AG04450 (cell line): ENCODE measurements at places on chromosomes 5 and 9.

DNA sequence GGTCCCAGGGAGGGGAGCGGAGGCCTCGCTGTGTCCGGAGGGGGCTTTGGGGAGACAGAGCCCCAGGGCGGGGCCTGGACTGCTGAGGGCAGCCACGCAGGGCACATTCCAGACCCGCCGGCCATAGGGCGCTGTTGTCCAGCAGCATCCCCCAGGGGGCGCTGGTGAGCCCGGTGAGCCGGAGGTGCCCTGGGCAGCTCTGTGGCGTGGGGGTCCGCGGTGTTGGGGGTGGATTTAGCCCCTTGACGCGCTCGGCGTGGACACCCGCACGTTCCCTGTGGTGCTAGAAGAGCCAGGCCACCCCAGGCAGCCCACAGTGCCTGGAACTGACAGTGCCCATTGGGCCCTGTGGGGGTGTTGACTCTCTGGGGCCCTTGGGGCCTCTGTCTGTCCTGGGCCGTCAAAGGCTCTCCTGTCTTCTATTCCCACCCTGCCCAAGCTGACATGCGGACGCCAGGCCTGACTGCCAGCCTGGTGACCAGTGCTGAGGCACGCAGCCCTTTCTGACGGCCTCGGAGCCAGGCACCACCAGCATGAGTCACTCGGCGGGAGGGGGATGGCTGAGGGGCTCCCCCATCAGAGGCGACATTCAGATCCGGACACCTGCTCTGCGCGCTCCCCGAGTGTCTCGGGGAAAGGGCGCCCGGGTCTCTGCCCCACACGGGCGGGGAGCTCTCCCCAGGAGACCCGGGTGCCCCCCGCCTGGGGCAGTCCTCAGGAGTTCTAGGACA lies 23.9 kb downstream of the TPPP start:
- DNase-seq: no peak

DNA sequence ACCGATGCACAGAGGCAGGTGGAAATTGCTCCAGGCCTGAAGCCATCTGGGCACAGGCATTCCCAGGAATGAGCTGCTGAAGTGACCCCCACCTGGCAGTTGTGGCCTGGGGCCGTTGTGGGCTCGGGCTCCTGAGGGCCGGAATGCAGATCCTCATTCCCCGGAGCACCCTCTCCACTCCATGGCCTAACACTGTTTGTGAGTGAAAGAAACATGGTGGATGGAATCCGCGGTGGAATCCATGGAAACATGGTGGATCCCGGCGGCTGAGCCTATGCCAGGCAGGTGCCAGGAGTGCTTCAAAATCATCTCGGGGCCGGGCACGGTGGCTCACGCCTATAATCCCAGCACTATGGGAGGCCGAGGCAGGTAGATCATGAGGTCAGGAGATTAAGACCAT lies 3.6 kb upstream of the SARDH start:
- no peak for DNase-seq

GRCh38 chr5:96781031-96781971 lies 26.4 kb downstream of the ERAP1 start:
- DNase-seq: no peak

- DNase-seq: no peak
These were observed 5.4 kb upstream of the NRARP start for GRCh38 chr9:137307255-137308056.

- DNase-seq: no peak
These were observed 40.5 kb upstream of the RPL26L1 start for GRCh38 chr5:172918421-172919371.

DNA sequence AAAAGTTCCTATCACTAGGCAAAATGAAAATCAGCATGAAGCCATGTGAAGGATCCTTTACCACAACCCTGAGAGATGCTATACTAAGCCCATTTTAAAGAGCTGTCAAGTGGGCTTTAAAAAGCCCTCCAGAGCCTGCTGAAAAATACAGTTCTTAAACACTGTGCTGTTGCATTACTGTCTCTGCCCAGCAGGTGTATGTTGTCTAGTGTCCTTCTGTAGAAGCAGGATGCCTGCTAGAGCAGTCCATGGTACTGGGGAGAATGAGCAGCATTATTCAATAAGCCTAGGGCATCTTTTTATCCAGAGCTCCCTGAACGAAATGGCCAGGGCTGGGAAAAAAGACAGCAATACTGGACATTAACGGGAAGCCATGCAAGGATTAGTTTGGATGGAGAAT lies 126.2 kb upstream of the PLCXD3 start:
- no peak for DNase-seq

DNA sequence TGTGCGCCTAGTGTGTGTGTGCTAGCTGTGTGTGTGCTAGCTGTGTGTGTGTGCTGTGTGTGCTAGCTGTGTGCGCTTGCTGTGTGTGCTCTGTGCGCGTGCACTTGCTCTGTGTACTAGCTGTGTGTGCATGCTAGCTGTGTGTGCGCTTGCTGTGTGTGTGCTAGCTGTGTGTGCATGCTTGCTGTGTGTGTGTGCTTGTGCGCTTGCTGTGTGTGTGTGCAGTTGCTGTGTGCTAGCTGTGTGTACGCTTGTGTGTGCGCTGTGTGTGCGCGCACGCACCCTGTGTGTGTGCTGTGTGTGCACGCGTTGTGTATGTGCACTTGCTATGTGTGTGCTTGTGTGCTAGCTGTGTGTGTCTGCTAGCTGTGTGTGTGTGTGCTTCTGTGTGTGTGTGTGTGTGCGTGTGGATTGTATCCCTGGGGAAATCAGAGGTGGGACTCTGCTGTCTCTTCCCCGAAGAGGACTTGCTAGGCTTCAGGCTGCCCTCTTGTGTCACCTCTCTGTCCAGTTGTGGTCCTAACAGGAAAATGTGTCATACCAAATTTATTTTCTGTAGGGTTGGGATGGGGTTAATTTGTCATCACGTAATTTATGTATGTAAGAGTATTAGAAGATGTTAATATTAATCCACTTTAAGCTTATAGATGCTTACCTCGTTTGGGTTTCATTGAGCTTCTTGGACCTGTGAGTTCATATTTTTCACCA lies 38.9 kb downstream of the TPPP start:
- DNase-seq: no peak

- no peak for DNase-seq
These were observed 23.5 kb downstream of the GRAMD2B start for GRCh38 chr5:126446498-126447224.

DNA sequence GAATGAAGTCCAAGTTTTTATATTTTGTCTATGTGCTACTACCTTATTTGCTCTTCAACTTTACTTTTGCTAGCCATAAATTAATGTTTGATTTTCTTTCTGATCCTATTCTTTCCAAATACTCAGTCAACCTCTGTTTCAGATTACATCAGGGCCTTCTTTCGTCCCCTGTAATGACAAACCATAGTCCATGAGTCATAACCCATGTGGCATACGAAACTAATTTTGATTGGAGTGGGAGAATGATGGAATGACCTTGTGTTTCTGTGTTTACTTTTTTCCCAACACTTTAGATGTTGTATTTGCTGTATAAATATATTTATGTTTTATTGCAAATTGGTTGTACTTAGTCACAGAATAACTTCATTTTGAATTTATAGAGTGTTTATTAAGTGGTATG lies 1043.1 kb downstream of the DTWD2 start:
- no peak for DNase-seq

DNA sequence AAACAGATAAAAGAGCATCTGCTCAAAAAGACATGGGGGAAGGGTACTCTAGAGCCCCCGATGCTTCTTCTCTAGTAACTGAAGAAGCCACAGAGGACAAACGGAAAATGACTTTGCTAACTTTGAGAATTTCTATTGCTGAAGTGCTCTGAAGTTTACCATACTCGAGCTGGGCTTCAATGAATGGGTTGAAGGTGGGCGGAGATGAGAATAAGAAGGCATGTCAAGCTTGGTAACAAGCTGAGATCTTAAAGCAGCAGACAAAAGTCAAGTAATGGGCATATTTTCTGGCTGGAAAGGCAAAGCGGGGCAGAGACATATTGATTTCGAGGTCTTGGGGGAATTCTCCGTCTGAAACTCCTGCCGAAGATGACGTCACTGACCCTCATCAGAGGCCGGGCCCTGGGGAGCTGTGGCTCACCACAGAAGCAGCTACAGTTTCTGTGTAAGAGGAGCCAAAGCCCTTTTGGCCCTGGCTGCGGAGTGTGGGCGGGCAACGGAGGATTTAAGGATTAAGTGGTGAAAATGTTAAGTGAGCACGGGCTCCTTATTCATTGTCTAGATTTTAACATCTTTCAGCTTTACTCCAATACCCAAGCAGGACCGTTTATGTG lies 115.8 kb upstream of the SLIT3 start:
- DNase-seq: no peak

DNA sequence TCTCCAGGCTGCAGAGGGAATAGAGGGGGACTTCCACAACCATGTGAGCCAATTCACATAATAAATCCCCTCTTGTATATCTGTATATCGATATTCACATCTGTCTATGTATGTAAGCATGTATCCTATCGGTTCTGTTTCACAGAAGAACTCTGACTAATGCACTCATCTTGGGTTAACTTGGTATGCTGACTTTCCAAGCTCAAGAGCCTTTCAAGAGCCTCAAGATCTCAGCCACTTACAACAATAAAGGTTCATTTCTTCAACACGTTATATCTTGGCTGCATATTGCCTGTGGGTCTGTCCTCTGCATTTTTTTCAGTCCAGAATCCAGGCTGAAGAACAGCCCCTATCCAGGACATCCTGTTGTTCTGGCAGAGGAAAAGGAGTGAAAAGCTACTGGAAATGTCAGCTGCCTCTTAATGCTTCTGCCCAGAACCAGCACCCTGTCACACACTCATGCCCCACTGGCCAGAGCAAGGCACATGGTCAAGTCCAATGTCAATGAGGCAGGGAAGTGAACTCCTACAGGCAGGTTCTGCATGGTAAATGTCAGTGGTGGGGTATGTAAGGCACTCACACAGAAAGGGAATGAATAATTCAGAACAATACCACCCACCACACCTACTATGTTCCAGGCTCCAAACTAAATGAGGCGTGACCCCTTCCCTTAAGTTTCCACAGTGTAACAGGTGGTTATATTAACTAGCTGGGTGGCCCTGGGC lies 91.6 kb upstream of the ICE1 start:
- DNase-seq: no peak

- DNase-seq: no peak
These were observed 15.0 kb downstream of the TENT4A start for GRCh38 chr5:6728011-6728794.
